Stimulated activated CD4-positive, alpha-beta T cell treated with anti-CD3 and anti-CD28 coated beads, Interleukin-15, amount 100 ng/mL, for 1 hour (primary cell): ENCODE measurements at places on chromosomes 4 and X.

- DNase-seq: no peak
Measured at GRCh38 chr4:5609306-5610007, 98.9 kb downstream of the EVC2 start.

GRCh38 chrX:22445880-22446279 lies 173.2 kb downstream of the CBLL2 start:
- DNase-seq: no peak

DNA sequence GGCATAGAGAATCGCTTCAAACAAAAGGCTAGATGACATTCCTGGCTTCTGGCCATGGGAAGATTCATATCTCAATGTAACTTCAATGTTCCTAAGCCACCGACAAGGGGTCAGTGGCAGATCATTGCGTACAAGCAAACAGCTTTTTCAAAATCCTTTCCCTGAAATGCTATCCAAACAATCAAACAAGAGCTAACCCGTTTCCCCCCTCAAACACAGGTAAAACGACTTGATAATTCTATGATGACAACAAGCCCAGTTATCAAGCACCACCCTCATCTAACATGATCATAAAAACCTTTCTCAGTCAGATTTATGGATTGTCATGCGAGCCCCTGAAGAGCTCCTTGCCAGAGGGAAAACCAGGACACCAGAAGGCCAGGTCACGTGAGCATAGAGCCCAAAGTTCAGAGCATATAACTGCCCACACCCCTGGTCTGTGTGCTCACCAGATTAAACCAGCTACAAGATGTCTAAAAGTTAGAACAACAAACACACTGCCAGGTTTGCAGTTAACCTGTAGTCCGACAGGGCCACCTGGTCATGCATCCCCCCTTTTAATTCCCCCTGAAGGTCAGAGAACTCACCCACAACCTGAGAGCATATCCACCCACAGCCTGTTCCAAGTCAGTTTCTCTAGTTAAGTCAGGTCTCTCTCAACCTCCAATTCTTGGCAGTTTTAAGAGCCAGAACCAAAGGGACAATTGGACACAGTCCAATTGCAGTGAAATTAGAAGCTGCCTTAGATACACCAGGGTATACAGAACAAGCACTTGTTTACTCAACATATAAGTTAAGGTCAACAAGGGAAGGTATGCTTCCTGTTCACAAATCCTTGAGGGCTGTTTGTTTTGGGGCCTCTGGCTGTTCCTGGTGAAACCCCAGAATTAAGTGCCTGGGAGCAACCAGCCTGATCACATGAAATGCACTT lies 248.1 kb upstream of the PPARGC1A start:
- no peak for DNase-seq

GRCh38 chr4:134147941-134148340 lies 53.6 kb downstream of the PABPC4L start:
- DNase-seq: no peak

- no peak for DNase-seq
Measured at GRCh38 chr4:133464311-133464710, 315.2 kb downstream of the PCDH10 start.

GRCh38 chr4:158067646-158068045 lies 105.2 kb downstream of the GASK1B start:
- DNase-seq: no peak

DNA sequence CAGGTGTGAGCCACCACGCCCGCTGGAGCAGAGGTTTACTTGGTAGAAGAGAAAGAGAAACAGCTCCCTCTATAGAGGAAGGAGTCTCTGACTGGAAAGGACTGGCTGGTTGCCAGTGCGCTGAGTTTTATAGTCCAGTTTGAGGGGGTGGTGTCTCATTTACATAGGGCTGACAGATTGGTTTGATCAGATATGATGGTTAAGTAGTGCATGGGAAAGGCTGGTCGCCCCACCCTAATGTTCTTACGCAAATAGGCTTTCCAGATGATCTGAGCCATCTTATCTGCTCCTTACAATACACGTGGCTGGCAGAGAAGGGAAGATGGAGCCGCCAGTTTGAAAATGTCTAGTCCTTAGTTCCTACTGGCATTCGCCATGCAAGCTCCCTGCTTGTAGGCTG lies 439.5 kb downstream of the NAF1 start:
- DNase-seq: no peak

DNA sequence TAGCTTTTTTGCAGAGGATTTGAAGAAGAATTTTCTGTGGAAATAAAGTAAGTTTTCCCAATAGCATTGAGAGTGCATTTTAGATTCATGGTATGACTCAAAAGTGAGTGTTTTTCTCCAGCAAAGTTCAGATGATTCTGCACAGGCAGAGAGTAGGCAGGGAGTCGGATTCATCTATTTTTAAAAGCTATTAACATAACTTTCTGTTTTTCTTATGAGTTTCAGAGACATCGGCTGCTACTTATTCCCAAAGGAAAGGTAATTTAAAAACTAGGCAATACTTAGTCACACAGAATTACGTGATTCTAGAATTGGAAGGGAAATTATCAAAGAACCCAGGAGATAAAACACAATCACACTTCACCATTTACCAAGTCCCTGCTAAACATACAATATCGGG lies 4.4 kb downstream of the CCDC110 start:
- DNase-seq: no peak
